Astrocyte (in vitro differentiated cells and primary cell): ENCODE measurements at places on chromosomes 6 and 20.

DNA sequence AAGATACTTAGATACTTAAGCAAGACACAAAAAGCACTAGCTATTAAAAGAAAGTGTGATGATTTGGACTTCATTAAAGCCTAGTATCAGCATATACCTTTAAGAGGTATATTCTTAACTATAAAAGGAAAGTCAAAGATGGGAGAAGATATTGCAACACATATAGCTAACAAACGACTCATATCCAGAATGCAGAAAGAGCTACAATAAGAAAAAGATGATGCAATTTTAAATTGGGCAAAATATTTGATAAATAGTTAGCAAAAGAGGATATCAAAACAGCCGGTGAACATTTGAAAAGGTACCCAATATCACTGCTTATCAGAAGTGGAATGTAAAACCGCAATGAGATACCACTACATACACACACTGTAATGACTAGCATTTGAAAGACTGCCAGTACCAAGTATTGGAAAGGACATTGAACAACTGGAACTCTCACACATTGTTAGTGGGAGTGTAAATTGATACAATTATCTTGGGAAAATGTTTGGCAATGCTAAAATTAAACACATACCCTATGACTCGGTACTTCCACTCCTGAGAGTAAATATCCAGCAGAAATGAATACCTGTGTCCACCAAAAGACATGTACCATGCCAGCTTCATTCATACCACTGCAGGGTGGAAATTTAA is 25.7 kb downstream of the MUC22 start:
- DNase-seq = no peak

DNA sequence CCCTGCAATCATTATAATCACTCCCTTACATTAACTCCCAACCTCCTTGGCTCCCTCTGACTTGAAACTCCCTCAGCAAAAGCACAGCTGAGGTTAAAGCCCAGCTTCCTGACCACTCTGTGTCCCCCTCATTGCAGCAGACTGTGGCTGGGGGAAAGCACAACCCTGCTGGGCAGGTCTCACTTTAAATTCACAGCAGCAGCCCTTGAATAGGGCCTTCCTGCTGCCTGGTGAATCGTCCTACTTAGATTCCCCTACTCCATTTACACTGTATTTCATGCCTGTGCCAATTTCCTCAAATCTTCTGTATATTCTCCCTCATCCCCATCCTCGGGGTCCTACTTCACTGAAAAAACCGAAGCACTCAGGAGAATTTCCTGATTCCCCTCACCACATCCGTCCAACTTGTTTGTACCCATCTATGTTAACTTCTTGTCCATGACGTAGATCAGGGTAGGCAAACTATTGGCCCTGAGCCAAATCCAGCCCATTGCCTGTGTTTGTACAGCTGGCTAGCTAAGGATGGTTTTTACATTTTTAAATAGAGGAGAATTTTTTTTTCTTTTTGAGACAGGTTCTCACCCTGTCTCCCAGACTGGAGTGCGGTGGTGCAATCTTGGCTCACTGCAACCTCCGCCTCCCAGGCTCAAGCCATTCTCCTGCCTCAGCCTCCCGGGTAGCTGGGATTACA is 31.5 kb upstream of the GCM1 start:
- DNase-seq = peak; percentile 52

DNA sequence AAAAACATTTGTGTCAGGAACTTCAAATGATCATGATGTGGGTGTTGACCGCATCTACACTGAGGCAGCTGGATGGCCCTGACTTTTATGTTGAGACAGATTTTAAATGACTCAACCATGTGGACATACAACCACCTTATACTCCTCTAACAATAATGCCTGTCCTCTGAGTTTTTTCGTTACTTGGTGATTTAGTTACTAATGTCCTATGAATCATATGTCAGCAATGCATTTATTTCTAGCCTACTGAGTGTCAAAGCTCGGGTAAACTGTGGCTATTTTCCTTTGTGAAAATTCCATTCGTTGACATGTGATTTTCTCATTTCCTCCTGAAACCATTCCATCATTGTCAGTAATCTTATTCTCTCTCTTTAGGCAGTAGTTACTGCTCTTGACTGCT is 38.9 kb upstream of the NKX2-4 start:
- peak; percentile 95 for DNase-seq

GRCh38 chr6:89118931-89119330 is 1.1 kb upstream of the SRSF12 start:
- DNase-seq = no peak

DNA sequence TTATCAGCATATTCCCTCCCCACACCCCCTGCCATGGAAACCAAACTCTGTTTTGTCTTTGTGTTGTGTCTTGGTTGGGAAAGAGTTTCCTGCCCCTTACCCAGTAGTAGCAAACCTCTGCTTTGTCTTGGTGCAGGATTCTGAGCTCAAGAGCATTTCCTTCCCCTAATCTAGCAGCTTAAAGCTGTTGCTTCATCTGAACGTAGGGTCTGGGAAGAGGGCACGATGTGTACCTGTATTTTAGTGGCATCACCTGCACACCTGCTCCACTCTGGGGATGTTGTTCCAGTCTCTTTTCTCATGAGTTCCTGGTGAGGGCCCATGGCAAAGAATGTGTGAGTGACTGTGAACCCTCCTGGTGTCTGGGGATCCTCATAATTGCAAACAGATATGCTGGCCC is 164.7 kb downstream of the SCP2D1 start:
- DNase-seq = no peak

- DNase-seq = no peak
Observed at GRCh38 chr20:16898433-16898832, 150.3 kb downstream of the OTOR start.

GRCh38 chr6:115001731-115002350 is 659.0 kb upstream of the HS3ST5 start:
- no peak for DNase-seq

- DNase-seq = no peak
Observed at GRCh38 chr6:5214570-5215052, 46.1 kb downstream of the LYRM4 start.

- DNase-seq = no peak
Observed at GRCh38 chr20:24971376-24972101, 21.0 kb downstream of the APMAP start.

DNA sequence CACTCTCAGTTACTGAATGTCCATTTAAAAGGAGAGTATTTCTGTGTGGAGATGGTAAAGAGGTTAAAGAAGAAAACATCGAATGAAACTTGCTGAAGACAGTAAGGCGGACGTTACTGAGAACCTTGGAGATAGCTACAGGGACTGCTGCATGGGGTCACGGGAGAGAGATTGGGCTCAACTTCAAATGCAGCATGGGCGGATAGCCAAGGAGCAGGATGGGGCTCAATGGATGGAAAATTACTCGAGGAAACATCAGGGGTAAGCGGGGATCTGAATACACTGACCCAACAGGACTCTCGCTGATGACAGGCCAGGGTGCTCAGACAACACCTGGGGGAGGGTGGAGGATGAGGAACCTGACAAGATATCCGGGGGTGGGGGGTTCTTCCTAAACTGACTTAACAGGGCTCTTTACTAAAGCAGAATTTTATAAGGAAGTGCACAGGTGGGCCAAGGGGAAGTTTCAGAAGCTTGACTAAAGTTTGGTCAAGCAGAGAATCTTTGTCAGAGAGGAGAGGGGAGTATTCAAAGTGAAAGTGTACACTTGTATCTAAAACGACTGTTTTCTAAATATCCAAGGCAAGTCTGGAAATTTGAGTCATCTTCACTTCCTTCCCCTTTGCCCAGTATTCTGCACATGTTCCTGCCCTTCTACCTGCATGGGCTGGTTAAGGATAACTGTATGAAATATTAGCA is 22.8 kb downstream of the ECT2L start:
- DNase-seq = no peak

GRCh38 chr20:2353231-2353630 is 27.5 kb upstream of the TGM6 start:
- no peak for DNase-seq

DNA sequence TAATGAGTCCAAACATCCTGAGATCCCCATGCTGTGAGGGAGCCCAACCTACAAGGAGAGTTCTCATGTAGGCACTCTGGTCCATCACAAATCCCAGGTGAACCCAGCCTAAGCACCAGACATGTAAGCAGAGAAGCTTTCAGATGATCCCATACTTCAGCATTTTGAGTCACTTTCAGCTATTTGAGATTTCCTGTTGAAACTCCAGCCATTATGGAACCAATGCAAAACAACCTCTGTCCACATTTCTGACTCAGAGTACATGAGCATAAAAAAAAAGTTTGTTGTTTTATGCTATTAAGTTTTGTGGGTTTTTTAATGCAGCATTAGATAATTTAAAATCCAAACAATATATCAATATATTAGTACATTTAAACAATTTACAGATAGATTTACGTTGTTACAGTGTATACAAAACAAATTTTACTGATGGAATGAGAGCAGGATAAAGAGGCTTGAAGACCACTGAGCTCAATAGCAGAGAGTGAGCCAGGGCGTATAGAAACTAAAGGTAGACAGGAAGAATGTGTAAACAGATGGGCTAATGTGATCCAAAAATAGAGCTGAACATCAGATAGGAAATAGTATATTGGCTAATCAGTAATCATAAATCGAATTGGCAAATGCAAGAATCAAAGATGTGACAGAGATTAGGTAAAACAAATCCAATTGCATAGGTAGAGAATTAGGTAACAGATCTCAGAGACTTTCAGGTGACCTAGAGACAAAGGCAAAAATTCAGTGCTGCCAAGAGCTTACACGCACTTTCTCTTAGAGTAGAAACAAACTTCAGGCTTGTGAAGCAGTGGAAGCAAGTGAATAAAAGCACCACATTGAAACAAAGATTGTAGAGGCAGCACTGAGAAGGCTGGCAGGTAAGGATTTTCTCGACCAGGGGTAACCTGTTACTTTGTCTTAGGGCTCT is 36.2 kb upstream of the PLCB1 start:
- DNase-seq = no peak

DNA sequence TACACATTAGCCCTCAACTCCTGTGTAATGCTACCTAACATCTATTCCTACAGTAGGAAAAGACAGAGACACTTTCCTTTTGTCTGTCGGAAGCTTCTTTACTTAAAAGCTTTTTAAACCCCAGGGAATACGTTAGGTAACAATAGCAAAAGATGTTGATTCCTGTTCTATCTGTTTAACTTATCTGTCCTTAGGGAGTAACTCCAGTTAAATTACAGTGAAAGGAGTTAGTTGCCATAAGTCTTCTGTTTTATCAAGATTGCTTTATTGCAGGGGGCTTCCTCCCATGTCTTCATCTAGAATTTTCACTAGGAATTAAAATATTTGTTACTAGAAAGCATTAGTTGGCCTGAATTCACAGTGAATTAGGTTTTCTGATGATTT is 26.2 kb downstream of the TOP1 start:
- no peak for DNase-seq

DNA sequence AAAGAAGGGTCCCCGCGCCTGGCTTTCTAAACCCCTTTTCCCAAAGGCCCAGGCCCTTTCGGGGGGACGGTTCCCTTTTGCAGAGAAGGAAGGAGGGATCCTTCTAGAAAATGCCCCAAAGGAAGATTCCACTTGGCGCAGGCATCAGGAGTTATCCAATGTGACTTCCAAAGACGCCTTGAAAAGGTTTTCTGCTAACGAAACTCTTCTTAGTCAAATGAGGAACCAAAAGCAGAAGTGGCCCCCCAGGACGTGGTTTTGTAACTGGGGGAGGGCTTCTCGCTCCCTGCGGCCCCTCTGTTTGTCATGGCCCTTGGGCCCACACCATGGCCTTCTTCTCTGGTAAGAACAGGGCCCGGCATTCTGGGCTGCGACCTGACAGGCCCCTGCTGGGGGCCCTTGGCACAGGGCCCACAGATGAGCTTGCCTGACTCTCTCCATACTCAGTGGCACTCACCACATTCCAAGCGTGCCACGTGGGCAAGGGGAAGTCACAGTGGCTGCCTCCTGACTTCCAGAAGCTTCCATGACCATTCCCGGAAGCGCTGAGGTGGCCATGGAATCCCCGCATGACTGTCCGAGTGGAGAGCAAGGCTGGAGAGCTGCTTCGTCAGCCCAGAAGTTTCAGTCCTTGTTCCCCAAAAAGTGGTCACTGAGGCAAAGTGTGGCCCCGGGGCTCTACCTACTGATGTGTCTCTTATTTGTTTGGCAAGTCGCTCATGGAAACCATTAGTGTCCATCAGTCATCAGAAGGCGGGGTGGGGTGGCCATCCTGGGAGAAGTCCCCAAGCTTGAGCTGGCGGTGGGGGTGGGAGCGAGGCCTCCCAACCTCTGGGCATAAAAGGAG is 834 bp upstream of the CTSZ start:
- DNase-seq = no peak

- no peak for DNase-seq
Observed at GRCh38 chr6:144352331-144352730, 67.2 kb downstream of the UTRN start.

- no peak for DNase-seq
Observed at GRCh38 chr6:170451762-170452651, 101.1 kb downstream of the PSMB1 start.

DNA sequence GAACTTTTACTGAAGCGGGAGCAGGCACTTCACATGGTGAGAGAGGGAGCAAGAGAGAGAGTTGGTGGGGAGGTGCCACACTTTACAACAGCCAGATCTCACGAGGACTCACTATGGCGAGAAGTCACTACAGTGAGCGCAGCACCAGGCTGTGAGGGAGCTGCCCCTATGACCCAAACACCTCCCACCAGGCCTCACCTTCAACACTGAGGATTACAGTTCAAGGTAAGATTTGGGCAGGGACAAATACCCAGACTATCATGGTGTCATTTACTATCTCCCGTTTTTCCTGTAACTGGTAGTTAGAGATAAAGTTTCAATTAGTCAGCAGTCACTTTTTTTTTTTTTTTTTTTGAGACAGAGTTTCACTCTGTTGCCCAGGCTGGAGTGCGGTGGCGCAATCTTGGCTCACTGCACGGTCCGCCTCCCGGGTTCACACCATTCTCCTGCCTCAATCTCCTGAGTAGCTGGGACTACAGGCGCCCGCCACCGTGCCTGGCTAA is 7.8 kb downstream of the RBCK1 start:
- DNase-seq = no peak

- peak; percentile 6 for DNase-seq
Observed at GRCh38 chr6:127520066-127520465, 931 bp upstream of the MTCL3 start.

DNA sequence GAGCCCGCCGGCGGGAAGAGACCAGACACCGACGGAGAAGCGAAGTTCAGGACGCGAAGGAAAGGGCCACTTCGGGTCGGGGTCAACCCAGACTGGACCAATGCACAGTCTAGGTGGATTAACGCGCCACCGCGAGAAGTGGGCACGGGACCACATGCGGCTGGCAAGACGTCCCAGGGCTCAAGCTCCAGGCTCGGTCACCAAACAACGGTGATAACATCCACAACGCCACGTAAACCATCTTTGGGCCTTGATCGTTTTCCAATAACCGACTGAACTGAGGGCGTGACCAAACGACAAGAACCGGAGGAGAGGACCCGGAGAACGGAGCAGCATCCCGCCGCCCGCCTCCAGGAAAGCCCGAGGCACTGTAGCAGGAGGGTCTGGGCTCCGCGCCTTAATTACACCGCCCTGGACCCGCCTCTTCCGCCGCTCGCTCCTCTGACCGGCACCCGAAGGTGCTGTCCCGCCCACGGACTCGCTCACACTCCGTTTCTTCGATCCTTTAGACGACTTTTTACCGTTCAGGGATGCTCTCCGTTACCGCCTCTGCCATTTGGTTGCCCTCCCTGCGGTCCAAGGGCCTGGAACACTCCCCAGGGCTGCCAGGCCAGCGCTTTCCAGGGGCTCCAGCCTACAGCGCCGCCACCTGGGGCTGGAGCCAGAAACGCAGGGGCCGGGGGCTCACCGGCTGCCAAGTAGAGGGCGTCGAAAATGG is 44.1 kb downstream of the DPPA5 start:
- DNase-seq = peak; percentile 56
